ENCODE measurements at places on chromosomes 12 and 14.

GRCh38 chr12:45216983-45217485 lies 1.1 kb downstream of the ANO6 start:
- no peak for DNase-seq

- no peak for DNase-seq
These were observed 124.1 kb downstream of the ESRRB start for GRCh38 chr14:76500011-76500410.

GRCh38 chr14:25122843-25123242 lies 72.9 kb upstream of the STXBP6 start:
- no peak for DNase-seq

- no peak for DNase-seq
These were observed 87.0 kb upstream of the DAAM1 start for GRCh38 chr14:59101476-59101875.

DNA sequence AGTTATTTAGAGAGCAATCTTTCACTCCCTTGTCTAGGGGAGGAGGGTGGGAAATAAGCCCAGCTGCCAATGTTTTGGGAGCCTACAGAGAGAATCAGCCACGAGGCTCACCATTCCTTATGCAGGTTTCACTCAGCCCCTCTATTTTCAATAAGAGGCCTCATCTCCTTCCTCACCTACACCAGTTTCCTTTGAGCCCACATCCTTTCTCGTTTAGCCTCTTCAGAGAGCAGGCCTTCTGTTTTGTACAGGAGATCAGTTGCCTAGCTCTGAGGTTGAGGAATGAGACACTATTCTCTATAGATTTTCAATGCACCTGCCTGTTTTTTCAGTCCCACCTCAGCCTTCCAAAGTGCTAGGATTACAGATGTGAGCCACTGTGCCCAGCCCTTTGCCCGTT lies 17.9 kb downstream of the SNAPC1 start:
- no peak for DNase-seq

- DNase-seq, result no peak
These were observed 405.6 kb downstream of the GLT1D1 start for GRCh38 chr12:129258781-129259318.

DNA sequence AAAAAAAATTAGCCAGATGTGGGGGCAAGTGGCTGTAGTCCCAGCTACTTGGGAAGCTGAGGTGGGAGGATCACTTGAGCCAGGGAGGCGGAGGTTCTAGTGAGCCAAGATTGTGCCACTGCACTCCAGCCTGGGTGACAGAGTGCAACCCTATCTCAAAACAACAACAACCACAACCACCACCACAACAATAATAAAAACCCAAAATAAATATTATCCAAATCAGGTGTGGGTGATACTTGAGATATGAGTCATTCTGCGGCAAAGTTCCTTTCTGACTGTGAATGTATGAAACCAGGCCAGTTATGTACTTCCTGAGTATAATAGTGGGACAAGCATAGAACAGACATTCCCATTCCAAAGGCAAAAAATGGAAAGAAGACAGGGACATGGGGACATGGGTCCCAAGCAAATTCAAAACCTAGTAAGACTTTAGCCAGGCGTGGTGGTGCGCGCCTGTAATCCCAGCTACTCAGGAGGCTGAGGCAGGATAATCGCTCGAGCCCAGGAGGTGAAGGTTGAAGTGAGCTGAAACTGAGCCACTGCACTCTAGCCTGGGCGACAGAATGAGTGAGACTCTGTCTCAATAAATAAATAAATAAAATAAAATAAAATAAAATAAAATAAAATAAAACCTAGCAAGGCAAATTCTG lies 9.7 kb upstream of the ERC1 start:
- no peak for DNase-seq

GRCh38 chr12:132218915-132219314 lies 74.7 kb downstream of the NOC4L start:
- DNase-seq, result peak; percentile 54

GRCh38 chr12:94636462-94637085 lies 13.8 kb downstream of the TMCC3 start:
- no peak for DNase-seq

DNA sequence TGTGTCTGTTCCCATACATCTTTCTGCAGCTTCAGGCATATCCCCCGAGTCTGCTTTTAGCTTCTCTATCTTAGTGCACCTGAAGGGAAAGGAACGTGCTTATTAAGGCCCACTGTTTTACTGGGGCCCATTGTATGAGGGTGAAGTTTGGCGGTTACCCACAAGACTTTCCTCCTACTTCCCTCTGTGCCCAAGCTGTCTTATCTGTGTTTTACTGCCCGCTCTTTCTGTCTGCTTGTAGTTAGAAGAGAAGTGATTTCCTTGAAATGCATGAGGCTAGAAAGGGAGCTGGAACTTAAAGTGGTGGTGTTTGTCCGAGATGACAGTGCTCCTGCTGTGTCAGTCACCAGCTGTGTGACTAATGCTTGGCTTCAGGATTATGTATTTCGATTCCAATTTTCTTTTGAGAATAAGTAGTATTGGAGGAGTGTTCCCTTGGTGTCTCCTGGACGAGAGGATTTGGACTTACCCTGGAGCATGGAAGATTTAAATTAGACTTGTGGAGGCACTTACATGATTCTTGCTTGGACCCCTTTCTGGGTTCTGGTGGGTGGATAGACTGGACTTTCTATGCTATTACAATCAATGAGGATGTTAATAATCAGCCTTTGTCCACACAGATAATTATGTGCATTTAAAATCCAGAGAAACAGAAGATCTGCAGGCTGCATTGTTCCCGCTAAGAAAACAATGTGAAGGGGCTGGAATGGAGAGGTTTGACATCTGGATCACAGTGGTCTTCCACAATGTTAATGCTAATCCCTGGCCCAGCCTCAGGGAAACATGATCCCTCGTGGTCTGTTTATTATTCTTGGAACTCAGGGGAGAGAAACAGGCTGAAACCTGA lies 13.9 kb upstream of the KRT86 start:
- no peak for DNase-seq

GRCh38 chr14:75311356-75311755 lies 32.7 kb downstream of the FOS start:
- DNase-seq, result no peak

DNA sequence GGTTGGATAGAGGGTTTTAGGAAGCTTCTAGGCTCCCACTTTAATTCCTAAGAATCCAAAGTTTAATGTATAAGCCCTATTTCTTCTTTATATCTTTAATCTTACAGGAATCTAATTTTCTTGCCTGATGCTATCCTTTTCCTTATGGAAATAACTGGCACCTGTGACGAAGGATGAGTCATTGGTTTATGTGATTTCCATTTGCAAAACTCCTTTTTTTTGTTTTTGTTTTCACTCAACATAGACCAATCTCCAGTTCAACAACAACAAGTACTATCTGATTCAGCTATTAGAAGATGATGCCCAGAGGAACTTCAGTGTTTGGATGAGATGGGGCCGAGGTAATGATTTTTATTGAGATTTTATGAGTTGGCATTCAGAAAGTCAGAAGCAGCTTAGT lies 6.8 kb downstream of the PARP2 start:
- DNase-seq, result no peak

GRCh38 chr12:119255314-119255713 lies 76.6 kb downstream of the HSPB8 start:
- no peak for DNase-seq

- DNase-seq, result no peak
These were observed 554 bp upstream of the ATF7 start for GRCh38 chr12:53626702-53627169.

DNA sequence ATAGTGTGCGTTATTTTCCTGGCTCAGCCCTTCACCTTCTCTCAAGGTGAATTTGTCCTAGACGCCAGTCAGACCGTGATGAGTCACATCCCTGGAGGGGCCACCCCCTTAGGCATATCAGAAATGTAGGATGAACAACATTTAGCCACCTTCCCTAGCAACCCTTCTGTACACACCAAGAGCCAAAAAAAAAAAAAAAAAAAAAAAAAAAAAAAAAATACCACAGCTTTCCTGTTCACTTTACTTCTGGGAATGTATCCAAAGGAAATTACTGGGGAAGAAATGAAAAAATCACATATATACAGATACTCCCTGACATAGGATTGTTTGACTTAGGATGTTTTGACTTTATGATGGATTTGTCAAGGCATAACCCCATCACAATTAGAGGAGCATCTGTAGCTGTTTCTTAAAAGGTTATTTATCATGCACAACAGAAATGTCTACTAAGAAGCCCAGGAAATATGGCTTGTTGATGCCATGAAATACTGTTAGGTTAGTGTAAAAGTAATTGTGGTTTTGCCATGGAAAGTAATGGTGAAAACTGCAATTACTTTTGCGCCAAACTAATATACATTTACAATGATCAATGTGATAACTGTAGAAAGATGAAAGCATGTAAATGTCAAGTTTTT lies 68.2 kb upstream of the BDKRB2 start:
- DNase-seq, result no peak

DNA sequence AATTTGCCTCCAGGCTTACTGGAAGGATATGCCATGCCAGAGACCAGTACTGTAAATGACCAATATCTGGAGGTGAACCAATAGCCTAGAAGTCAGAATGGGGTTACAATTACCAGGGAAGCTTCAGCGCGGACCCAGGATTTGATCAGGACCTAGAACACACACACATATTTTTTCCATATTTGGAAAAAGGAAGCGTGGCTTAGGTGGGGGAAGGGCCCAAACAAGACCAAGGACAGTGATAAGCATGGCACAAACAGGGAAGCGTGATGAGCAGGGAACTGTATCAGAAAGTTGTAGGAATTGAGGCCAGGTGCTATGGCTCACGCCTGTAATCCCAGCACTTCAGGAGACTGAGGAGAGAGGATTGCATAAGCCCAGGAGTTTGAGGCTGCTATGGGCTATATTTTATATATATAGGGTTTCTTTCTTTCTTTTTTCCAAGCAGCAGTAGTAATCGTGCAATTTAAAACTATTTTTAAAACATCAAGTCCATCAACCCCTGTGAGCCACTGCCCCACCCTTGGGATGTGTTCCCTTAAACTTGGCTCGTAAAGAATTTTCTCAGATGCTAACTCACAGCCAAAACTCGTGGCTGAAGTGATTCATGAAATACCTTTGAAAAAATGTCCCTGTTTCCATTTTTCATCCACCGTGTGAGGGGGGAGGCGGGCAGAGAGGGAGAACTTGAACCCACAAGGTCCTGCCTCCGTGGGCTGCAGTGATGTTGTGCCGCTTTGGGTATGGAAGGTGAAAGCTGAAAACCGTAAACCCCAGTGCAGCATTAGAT lies 16.7 kb downstream of the HRK start:
- DNase-seq, result no peak

DNA sequence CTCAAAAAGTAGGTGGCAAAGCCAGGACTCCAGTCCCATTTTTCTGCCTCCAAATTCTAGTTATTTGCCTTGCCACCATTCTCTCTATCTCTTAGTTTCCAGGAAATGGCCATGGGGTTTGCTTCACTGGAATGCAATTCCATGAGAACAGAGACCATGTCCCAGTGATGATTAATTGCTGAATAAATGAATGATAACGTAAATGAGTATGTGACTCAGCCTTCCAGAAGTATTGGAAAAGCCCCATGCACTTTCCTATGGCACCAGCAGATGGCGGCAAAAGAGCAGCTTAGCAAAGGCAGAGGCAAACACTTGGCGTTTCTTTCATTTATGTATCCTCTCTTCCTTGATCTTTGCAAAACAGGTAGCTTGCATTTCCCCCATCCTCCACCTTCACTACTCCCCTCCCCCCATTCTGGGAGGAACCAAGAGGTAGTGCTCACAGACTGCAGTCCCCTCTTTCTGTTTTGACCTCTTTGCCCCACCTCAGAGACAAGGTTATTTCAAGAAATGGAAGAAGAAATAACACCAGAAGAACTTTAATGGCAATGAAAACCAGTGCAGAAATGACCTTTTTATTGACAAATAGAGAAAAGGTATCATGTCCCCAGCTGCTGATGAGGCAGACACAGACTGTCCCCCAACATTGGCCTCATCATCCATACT lies 21.3 kb downstream of the TBX3 start:
- DNase-seq, result peak; percentile 83

DNA sequence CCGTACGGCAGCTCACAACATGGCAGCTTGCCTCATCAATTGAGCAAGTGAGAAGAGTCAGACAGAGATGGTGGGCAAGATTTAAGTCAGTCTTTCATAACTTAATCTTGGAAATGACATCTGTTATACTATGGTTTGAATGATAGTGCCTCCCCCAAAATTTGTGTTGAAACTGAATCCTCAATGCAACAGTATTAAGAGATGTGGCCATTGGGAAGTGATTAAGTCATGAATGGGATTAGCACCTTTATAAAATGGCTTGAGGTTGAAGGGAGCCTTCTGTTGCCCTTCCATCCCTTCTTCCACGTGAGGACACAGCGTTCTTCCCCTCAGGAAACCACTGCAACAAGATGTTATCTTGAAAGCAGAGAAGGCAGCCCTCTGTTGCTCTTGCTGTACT lies 124.2 kb downstream of the C12orf75 start:
- no peak for DNase-seq

DNA sequence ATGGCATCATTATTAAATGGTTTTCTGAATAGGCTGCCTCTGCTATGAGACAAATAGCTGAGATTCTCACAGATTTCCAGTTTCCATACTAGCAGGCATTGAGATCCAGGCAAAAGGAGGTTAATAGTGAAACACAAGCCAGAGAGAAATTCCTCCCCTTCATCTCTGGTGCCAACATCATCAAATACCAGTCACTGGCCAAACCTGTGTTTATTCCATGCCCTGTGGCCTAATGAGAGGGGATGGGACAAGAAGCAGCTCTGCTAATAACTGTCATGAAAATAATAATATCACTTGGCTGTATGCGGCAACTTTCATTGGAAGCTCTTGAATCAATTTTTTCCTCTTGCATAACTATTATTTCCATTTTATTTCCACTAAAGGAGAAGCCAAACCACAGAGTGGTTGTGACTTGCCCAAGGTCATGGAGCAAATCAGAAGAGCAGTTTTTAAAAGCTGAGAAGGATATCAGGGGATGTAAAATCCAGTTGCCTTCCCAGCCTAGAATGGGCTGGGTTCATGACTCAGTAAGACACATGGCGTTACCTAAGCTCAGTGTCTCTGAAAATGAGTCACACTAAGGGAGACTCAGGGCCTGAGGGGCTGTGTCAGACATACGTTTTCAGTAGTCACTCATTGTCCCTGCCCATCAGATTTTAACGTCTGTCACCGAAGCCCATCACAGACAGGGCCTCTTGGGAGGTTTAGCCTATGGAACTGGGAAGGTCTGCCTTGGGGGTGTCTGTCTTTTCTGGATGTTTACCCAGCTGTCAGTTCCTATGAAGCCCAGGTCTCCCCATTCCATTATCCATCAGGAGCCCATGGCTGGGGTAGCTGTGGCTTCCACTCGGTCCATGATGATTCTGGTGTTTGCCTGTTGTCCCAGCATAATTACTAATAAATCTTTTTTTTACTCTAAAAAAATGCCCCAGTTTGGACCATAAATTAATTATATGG lies 208.8 kb upstream of the EEA1 start:
- DNase-seq, result no peak

DNA sequence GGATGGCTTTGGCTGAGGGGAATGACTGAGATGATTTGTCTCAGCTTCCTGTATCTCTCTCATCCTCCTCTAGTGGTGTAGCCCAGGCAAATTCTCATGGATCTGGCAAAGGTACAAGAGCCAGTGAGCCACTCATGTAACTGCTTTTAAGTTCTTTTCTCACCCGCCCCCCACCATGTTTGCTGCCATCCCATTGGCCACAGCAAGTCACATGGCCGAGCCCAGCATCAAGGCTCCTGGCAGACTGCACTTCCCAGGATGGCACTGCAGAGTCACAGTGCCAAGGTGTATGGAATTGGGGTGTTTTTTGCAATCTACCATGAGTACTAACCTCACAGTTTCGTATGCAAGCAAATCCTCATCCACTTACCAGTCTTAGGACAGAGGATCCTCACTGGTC lies 50.9 kb downstream of the CHST11 start:
- no peak for DNase-seq

GRCh38 chr14:32019276-32019675 lies 57.8 kb upstream of the ARHGAP5 start:
- DNase-seq, result no peak

Measured in posterior cingulate gyrus (tissue), 11 donors.